Activated naive CD4-positive, alpha-beta T cell (primary cell): ENCODE measurements at places on chromosomes 7 and 10.

- no peak for DNase-seq
Measured at GRCh38 chr7:97271619-97272018, 154.1 kb downstream of the SDHAF3 start.

DNA sequence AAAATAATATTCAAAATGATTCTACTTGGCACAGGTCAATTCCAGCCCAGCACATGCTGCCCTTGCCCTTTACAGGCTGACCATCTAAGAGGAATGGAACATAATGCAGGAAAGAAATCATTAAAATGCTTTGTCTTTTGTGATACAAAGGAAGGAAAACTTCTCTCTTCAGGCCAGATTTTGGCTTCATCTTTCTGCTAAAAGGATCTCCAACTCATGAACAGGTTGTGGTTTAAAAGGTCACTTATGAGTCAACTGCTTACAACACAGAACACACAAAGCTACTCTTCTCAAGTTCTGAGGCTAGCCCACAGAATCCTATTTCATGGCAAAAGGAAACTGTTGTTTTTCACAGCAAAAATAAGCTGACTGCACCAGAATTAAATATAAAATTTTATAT, 197.1 kb downstream of the DOCK4 start:
- no peak for DNase-seq

GRCh38 chr7:157484411-157485081, 147.7 kb downstream of the DNAJB6 start:
- DNase-seq: no peak

DNA sequence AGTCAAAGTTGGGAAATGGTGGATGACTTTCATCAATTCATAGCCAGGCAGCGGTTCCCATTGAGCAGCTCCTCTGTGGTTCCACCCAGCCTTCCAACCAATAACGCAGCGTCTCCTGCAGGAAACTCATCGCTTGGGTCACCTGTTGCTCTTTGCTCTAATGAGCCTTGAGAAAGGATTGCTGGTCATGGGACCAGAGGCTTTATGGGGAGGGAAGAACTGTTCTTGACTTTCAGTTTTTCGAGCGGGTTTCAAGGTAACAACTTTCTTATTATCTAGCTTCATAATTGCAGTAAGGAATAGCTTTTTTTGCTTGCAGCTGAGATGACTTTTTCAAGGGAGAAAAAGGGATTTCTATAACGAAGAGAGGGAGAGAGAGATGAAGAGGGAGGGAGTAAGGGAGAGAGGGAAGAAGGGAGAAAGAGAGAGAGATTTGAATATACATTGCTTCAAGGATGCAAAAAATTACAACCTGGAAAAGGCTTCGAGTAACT, 405 bp upstream of the ENTPD1 start:
- no peak for DNase-seq

GRCh38 chr10:119404719-119405519, 137.6 kb downstream of the RGS10 start:
- no peak for DNase-seq

DNA sequence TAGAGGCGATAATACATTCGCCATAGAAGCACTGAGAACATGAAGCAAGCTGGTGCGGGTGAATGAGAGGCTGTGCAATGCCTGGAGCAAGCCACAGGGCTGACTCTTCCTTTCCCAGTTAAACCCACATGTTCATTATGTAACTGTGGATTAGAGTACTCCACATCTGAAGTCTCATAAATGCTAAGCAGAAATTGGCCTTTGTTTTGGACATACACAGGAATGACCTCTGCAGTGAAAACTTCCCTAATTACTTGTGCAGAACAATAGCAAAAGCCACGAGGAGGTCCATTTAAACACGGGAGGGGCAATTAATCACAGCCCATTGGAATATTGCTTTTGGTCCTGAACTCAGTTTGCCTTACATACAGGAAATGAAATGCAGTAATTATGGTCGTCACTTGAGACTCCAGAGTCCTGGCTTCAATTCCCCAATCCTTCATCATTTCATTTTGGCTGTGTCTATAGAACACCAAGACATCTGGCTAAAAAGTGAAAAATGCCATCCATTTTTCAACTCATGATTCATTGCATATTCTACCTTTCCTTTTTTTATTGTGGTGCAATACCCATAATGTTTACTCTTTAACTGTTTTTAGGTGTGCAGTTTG, 78.7 kb upstream of the CXCL12 start:
- no peak for DNase-seq

DNA sequence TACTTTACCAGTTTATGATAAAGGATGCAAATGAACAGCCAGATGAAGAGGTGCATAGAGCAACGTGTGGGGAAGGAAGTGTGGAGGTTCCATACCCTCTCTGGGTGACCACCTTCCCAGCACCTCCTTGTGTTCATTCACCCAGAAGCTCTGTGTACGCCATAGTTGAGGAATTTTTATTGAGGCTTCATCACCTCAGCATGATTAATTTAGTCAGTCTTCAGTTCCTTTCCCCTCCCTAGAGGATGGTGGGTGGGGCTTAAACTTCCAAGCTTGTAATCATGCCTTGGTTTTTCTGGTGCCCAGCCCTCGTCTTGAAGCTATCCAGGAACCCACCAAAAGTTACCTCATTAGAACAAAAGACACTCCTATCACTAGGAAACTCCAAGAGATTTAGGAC, 162.7 kb downstream of the PLCE1 start:
- no peak for DNase-seq

GRCh38 chr10:13701157-13701919, 114.6 kb downstream of the PRPF18 start:
- no peak for DNase-seq

GRCh38 chr10:32687116-32687515, 241.2 kb downstream of the CCDC7 start:
- DNase-seq: no peak

DNA sequence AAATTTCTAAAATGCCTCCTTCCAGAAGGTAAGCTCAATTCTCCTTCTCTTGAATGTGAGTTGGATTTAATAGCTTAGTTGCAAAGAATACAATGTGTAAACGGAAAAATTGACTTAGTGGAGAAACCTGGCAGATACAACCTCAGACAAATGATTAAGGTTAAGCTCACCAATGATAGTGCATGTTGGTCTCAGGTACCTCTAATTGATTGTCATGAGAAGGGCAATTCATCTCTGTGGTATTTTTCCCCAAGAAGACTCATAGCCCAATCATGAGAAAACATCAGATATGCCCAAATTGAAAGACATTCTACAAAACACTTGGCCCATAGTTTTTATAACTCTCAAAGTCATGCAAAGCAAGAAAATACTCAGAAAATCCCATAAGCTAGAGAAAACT, 36.2 kb upstream of the TMEM106B start:
- no peak for DNase-seq

DNA sequence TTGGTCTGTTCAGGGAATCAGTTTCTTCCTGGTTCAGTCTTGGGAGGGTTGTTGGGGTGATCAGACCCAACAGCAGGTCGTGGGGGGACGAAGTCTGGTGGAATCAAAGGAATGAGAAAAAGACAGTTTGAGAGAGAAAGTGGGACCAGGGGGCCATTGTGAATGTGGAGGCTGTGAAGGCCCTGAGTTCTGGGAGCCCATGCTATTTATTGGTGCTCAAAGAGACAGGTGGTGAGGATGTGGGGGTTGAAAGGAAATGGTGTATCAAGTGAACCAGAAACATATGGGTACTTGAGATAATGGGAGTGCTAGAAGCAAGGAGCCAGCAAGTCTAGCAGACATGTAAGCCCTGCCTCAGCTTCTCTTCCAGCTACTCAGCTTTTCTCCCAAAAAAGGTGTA, 84.1 kb downstream of the CCSER2 start:
- no peak for DNase-seq

- no peak for DNase-seq
Measured at GRCh38 chr10:63431962-63432797, 33.6 kb downstream of the JMJD1C start.

DNA sequence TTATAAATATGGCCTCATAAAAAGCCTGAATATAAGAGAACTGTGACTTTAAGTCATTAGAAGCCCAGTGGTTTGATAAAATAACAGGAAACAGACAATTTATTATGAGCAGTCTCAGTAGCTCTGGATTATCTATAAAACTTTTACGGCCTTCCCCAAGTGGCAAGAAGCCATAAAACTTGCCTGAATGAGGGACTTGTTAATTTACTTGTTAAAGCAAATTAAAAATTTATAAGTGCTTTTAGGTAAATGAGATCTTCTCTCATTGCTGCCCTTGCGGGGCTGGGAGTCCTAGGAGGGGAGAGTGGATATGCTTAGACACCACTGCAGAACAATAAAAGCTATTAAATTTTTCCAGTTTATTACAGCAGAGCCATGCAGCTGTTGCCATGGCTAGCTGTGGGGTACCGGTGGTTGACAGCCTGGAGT, 499.9 kb downstream of the AUTS2 start:
- no peak for DNase-seq

DNA sequence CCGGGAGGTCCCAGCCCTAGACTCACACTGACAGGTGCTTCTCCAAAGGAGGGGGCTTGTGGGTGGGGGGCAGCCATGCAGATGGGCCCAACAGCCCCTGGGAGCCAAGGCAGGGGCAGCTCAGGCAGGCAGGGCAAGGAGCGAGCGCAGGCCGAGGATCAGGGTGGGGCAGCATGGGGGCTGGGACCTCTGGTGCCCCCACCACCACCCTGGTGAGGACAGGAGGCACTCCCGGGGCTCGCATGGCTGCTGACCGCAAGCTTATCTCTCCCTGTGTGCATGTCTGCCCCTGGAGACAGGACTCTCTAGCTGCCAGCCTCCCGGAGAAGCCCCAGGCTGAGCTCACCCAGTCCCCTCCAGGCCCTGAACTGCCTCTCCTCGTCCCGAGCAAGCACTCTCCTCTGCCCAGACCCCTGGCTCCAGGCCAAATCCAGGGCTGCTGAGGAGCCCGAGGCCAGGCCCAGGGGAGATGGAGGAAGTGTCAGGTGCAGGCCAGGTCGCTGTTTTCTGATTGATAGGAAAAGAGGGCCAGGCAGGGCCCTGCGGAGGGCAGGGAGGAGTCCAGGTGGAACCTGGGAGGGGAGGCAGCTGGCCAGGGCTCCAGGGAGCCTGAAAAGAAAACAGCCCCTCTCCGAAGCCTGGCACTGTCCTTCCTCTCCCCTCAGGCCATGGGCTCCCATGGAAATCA, 39.0 kb downstream of the PDGFA start:
- DNase-seq: no peak

GRCh38 chr10:113320211-113320610, 232.6 kb upstream of the HABP2 start:
- DNase-seq: no peak

- no peak for DNase-seq
Measured at GRCh38 chr7:98115746-98116525, 9.3 kb downstream of the LMTK2 start.

- no peak for DNase-seq
Measured at GRCh38 chr7:73831834-73832651, 1.2 kb downstream of the CLDN4 start.

- DNase-seq: no peak
Measured at GRCh38 chr10:43749940-43750552, 101.4 kb upstream of the ZNF32 start.

GRCh38 chr10:48410503-48410902, 104.0 kb downstream of the MAPK8 start:
- no peak for DNase-seq

DNA sequence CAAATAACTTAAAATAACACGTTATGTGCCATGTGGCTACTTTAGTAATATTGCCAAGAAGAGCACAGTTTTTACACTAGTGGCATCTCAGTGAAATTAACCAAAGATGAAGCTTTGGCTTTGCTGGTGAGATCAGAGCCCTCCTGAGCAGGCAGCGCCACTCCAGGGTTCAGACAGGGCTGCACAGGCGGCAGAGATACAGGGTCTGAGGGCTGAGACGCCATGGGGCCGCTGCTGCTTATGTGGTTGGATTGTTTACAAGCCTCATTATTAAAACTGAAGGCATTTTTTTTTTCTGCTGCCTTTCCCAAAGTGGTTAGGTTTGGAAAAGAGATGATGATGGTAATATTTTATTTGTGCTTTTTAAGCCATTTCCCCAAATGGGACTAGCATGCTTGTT, 68.8 kb upstream of the DNAJB6 start:
- no peak for DNase-seq

- no peak for DNase-seq
Measured at GRCh38 chr7:2185715-2186114, 47.0 kb downstream of the MAD1L1 start.

DNA sequence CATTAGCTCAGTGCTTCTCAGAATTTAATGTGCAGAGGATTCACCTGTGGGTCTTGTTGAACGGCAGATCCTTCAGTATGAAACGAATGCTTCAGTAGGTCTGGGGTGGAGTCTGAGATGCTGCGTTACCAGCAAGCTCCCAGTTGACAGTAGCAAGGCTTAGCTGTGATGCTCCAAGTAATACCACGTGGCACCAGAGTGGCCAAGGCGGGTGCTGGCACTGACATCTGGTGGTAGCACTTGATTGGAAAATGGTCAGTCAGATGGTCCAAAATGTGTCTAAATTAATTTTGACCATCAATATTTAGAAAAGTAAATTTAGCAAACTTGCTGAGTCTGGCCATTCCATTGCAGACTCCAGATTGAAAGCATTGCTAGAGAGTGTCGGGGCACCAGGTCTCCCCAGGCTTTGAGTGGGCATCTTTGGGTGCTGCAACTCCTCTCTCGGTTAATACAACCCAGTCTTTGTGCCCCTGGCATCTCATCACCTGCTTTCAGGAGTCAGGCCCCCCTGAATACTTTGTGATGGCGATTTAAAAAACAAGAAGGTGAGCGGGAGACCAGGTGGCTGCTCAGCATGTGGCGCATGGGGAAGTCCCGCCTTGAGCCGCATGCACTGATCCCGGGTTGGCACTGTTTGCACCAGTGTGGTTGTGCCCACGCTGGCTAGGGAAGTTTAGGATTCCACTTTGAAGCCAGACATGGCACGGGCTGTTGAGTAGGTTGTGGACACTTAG, 130.1 kb downstream of the NT5C2 start:
- no peak for DNase-seq

DNA sequence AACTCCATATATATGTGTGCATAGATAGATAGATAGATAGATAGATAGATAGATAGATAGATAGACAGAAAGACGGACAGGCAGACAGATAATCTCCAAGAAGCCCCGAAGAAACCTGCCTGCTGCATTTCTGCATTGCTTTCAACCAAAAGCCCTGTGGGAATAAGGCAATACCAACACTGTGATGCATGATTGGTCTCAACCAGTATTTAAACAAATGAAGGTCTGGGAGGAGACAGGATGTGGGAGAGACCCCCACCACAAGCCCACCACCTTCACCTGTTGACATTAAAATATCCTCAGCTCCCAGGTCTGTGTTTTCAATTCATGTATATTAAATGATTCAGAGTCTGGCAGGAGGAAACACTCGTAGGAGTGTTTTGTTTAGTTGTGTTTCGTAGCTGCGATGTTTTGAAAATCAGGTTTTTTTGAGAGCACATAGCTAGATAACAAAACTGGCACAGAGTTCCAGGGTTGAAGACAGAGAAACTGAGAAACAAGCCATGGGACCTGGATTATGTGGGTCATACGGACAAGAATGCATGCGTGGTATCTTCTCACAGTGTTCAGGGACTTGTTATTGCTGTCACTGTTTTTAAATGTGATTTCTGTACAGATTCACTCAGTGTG, 200.7 kb upstream of the AHR start:
- no peak for DNase-seq
